ENCODE measurements at places on chromosomes 12 and 14.

GRCh38 chr12:131540138-131540623, 170.7 kb upstream of the SFSWAP start:
- no peak for DNase-seq

DNA sequence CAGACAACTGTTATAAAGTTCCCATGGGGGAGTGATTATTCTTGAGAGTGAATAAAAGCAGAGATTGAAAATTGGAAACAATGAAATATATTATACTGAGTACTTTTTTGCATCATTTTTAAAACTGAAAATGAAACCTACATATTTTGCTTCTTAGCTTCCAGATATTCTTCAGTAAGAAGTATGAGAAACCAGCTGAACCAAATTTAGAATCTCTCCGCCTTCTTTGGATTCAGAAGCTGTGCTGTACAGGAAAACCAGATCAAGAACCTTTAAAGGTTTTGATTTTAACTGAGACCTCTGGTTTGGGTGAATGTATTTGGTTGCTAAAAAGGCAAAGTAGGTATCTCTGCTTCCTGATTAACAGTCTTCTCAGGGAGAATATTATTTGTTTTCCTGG, 109.4 kb downstream of the AKAP6 start:
- no peak for DNase-seq

DNA sequence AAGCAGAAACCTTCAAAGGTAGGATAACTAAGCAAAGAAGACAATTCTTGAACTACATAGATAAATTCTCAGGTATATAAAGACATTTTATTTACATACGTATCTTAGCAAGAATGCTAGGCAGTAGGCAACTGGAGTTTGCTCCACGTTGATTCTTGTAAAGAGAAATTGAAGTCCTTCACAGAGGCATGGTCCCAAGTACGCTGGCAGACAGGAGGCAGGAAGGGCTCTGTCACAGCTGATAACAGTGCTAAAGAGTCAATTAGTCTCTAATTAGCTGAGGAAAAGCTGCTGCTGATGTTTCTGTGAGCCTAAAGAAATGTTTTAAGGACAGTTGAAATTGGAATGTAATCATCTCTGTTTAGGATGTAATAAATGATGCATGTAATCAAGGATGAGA, 146.8 kb downstream of the METTL25 start:
- no peak for DNase-seq

DNA sequence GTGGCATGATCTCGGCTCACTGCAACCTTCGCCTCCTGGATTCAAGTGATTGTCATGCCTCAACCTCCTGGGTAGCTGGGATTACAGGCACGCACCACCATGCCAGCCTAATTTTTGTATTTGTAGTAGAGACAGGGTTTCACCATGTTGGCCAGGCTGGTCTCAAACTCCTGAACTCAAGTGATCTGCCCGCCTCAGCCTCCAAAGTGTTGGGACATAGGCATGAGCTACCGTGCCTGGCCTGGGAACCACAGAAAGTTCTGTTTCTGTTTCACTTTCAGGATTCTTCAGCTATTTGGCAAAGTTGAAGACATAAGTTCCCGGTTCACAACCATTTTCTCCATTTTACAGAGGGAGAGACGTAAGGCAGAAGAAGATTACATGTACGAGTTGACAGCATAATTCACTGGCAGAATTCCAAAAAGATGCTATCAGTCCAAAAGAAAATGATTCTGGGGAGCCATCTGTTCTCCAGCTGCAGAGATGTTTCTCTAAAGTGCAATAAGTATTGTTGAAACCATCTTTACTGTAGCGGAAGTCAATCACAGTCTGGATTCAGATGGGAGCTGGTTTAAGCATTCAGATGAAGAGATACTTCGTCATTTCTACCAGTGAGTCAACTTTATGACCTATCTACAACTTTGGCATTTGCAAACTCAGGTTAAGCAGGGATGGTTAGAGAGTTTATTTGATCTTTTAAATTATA, 8.1 kb upstream of the RNF34 start:
- no peak for DNase-seq

DNA sequence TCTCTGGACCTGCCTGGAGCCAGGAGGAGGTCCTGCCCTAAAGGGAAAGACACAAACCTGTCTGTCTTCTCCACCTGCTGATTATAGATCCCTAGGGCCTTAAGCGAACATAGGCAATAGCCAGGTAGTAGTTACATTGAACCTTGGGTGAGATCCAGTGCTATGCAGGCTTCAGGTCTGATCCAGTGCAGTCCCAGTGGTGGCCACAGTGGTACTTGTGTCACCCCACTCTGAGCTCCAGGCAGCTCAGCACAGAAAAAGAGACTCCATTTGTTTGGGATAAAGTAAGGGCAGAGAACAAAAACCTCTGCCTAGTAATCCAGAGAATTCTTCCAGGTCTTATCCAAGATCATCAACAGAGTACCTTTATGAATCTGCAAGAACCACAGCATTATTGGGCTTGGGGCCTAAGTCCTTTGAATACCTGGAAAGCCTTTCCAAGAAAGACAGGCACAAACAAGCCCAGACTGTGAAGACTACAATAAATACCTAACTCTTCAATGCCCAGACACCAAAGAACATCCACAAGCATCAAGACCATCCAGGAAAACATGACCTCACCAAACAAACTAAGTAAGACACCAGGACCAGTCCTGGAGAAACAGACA, 60.4 kb upstream of the KTN1 start:
- DNase-seq = no peak

DNA sequence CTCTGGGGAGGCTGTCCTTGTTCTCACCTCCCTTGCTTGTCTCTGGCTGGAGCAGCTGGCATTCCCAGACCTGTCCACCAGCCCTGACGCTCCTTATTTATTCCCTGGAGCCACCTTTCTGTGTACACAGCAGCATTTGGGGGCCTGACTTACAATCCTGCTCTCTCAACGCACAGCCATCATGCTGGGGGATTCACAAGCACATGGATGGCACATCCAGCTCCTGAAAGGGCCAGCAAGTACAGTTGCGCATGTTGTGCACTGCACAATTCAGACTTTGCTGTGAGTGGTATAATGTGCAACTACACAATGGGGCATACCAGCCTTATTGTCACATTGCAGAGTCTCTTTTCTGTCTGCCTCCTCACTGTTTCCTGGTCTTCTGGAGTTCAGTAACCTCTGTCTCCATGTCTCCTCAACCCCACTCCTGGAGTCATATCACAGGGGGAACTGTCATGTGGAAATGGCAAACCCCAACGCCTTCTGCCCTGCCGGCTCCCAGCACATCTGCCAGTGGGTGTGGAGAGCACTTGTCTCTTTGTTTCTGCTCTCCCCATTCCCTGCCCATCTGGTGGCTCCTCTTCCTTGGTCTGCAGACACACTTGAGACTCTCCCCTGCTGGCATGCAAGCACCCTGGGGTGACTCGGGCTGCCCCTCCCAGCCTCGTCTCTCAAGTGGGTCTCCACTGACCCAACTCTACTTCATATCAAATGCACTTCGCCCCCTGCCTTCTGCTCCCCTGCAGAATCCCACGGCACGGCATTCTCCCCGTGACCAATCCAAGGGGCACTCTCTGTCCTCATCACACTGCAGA, 41.2 kb upstream of the MEG3 start:
- DNase-seq = no peak

GRCh38 chr12:92493816-92494215, 209.0 kb upstream of the PLEKHG7 start:
- no peak for DNase-seq

GRCh38 chr12:8612629-8613028, at the start of gene AICDA:
Gene AICDA (minus strand): TSS chr12:8612859. CDS start chr12:8612767, 92 bp downstream.
- DNase-seq = no peak

Data from thoracic aorta (tissue), 2 donors.